Activated CD4-positive, alpha-beta T cell treated with anti-CD3 and anti-CD28 coated beads for 36 hours (primary cell): ENCODE measurements at places on chromosomes 7 and 10. TPM values are rescaled to one million over a fixed set of nuclear protein-coding genes. Genes with fewer than 3 reads are reported as not detected.

DNA sequence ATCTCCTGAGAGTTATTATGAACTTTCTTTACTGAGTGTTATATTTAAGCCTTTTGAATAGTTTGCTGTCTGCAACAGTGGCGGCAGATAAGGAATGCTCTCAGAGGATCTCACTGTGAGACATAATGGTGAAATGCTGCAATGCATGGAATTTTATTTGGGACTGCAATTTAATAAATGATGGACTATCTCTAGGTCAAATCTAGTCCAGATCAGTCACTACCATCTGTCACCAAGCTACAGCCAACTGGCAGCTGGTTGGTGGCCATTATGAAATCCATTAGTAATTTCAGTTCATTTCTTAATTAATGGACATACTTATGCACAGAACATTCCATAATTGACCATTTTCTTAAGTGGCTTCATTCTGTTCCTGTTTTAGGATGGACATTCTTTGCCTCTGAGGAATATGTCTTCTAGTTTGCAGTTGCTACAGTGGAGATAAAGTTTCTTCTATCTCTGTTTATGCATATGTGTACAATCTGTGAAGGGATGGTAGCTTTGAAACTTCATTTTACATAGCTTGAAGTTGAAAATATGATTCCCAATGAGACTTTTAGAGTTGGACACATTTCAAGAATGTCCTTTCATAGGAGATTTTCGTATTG lies 586.6 kb downstream of the SUGCT start:
- no peaks in the 10 kb centered on the region for H3K27me3 ChIP-seq
- H3K4me3 ChIP-seq: no peak overlapping the region
- DNase-seq: no peak
- H3K27ac ChIP-seq: no peak overlapping the region
- H3K36me3 ChIP-seq: no peaks in the 10 kb centered on the region

DNA sequence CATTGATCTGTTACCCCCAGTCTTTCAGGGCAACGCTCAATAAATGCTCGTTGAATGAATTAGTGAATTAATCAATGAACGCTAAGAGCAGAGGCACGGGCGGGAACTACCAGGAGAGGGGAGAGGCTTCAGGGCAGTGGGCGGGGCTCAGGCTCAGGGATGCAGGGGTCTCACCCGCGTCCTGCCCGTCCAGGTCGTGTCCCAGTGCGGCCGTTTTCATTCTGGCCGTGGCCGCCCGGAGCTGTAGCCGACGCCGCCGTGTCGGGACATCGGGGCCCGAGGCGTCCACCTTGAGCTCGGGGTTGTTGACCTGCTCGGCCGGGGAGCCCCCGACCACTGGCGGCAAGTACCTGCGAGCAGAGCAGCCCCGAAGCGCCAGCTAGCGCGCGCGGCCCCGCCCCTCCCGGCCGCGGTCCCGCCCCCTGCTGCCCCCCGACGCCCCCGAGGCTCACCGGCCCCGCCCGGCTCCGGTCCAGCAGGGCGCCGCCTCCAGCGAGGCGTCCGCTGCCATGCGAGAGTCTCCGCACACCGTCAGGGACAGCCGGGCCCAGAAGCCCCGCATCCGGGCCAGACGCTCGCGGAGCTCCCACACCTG lies 2.8 kb upstream of the GAL3ST4 start:
- no peaks in the 10 kb centered on the region for H3K36me3 ChIP-seq
- H3K4me3 ChIP-seq: peak overlapping the region; percentile 41
- no peaks in the 10 kb centered on the region for H3K27me3 ChIP-seq

DNA sequence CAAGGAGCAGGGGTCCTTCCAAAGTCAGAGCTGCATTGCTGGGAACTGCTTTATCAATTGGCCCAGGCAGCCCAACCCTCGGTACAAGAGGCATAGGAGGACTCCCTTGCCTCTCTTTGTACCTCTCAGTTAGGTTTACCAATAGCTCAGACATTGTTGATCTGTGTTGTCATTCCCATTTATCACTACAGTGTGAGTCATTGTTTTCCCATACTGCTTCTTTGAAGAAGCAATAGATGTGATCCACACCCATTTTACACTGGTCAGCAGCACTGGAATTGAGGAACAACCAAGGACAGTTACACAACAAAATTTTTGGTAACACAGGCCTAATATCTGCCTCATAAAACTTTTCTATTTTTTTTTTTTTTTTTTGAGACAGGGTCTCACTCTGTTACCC lies 307.2 kb downstream of the SNX13 start:
- H3K27me3 ChIP-seq: no peaks in the 10 kb centered on the region
- H3K4me3 ChIP-seq: no peak overlapping the region
- H3K36me3 ChIP-seq: no peaks in the 10 kb centered on the region
- no peak for DNase-seq

GRCh38 chr7:27944643-27945042 lies 204.7 kb downstream of the TAX1BP1 start:
- no peak for DNase-seq
- H3K4me1 ChIP-seq: peaks cover 2% of the 10 kb centered on the region
- H3K27ac ChIP-seq: no peak overlapping the region
- peaks cover 12% of the 10 kb centered on the region for H3K36me3 ChIP-seq

- no peak overlapping the region for H3K4me3 ChIP-seq
- peaks cover 4% of the 10 kb centered on the region for H3K27me3 ChIP-seq
- no peaks in the 10 kb centered on the region for H3K36me3 ChIP-seq
These were observed 51.4 kb downstream of the COL13A1 start for GRCh38 chr10:69853064-69853463.

- H3K4me1 ChIP-seq: no peaks in the 10 kb centered on the region
- no peak for DNase-seq
- H3K36me3 ChIP-seq: peaks cover 9% of the 10 kb centered on the region
- no peak overlapping the region for H3K27ac ChIP-seq
These were observed 153.4 kb downstream of the ATE1 start for GRCh38 chr10:121774404-121774803.

DNA sequence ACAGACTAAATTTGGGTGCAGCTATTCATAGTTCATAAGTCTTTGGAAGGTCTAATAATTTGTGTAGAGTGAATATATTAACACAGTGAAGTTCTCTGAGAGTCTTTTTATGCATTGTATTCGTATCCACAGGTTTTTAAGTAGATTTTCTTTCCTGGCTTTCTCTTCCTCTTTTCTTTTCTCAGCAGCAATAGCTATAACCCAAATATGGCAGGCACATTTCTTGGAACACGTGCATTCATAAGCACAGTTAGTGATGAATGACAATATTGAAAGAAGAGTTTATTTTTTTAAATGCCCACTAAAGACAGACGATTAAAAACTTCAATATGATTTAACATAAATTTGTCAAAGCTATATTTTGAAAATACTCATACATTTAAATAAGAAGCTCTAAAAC lies 220.5 kb upstream of the MBL2 start:
- H3K27me3 ChIP-seq: no peaks in the 10 kb centered on the region
- H3K4me3 ChIP-seq: no peak overlapping the region
- DNase-seq: no peak
- no peaks in the 10 kb centered on the region for H3K36me3 ChIP-seq
- no peak overlapping the region for H3K27ac ChIP-seq

GRCh38 chr10:125232841-125233240 lies 72.5 kb upstream of the CTBP2 start:
- H3K36me3 ChIP-seq: no peaks in the 10 kb centered on the region
- H3K4me3 ChIP-seq: no peak overlapping the region
- H3K27me3 ChIP-seq: peaks cover 12% of the 10 kb centered on the region
- DNase-seq: no peak

DNA sequence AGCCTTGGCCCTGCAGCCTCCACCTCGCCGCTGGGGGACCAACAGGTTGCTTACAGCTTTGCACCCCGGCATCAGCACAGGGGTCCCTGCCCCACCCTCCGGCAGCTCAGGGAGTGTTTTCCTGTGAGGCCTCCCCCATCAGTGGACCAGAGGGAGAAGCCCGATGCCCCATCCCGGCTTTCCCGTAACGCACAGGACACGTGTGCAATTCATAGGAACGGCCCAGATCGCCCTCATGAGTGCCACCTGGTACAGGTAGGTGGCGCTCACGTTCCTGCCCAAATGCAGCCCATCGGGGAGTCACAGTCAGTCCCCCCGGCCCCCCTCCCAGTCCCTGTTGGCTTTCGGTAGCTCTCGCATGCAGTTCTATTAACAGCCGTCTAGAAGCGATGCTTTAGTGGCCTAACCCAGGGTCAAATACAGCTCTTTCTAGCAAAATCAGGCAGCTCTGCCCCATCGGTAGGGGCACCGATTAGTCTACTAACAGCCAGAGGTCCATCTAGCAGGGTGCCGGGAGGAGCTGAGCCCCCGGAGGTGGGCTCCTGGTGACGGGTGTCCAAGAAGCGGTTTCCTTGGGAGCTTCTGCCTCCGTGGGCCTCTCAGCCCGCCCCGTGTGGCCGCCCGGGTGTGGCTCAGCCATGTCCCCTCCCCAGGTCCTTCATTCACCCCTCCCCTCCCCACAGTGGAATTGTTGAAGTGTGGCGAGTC lies 48.4 kb upstream of the GTF2IRD1 start:
- DNase-seq: peak; percentile 48

- no peak for DNase-seq
- no peaks in the 10 kb centered on the region for H3K4me1 ChIP-seq
- no peaks in the 10 kb centered on the region for H3K36me3 ChIP-seq
- H3K27me3 ChIP-seq: peaks cover 16% of the 10 kb centered on the region
- no peak overlapping the region for H3K4me3 ChIP-seq
- no peak overlapping the region for H3K27ac ChIP-seq
These were observed 62.8 kb downstream of the CFAP46 start for GRCh38 chr10:132879408-132880127.

- peak overlapping the region; percentile 78 for H3K27ac ChIP-seq
- peak overlapping the region; percentile 30 for H3K4me3 ChIP-seq
These were observed 955.6 kb downstream of the GATA3 start for GRCh38 chr10:9010093-9010492.

GRCh38 chr10:76310588-76311080 lies 879.2 kb downstream of the LRMDA start:
- H3K4me3 ChIP-seq: no peak overlapping the region
- H3K27me3 ChIP-seq: peaks cover 2% of the 10 kb centered on the region
- H3K4me1 ChIP-seq: no peaks in the 10 kb centered on the region
- H3K27ac ChIP-seq: no peak overlapping the region
- DNase-seq: no peak

- no peak for DNase-seq
- H3K4me1 ChIP-seq: no peaks in the 10 kb centered on the region
- no peaks in the 10 kb centered on the region for H3K36me3 ChIP-seq
These were observed 44.2 kb upstream of the C10orf71 start for GRCh38 chr10:49254556-49255318.

GRCh38 chr7:55898287-55898686 lies 11.0 kb downstream of the ZNF713 start:
- no peak overlapping the region for H3K4me3 ChIP-seq
- no peaks in the 10 kb centered on the region for H3K27me3 ChIP-seq
- no peaks in the 10 kb centered on the region for H3K4me1 ChIP-seq
- DNase-seq: no peak
- no peak overlapping the region for H3K27ac ChIP-seq
- peaks cover 3% of the 10 kb centered on the region for H3K36me3 ChIP-seq

DNA sequence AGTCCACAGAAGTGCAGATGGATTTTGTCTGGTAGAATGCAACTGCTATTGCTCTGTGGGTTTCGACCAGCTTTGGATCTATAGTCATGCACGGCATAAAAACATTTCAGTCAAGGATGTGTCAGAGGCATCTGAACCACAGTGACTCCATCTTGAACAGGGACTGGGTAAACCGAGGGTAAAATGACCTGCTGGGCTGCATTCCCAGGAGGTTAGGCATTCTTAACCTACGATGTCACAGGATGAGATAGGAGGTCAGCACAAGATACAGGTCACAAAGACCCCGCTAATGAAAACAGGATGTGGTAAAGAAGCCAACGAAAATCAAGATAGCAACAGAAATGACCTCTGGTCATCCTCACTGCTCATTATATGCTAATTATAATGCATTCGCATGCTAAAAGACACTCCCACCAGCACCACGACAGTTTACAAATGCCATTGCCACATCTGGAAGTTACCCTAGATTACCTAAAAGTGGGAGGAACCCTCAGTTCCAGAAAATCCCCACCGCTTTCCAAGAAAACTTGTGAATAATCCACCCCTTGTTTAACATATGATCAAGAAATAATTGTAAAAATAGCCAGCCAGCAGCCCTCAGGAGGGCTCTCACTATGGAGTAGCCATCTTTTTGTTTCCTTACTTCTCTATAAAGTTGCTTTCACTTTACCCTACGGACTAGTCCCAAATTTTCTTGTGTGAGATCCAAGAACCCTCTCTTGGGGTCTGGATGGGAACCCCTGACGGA lies 50.7 kb upstream of the CPXM2 start:
- H3K4me3 ChIP-seq: no peak overlapping the region
- H3K27me3 ChIP-seq: no peaks in the 10 kb centered on the region
- H3K27ac ChIP-seq: no peak overlapping the region
- no peaks in the 10 kb centered on the region for H3K4me1 ChIP-seq
- H3K36me3 ChIP-seq: no peaks in the 10 kb centered on the region

DNA sequence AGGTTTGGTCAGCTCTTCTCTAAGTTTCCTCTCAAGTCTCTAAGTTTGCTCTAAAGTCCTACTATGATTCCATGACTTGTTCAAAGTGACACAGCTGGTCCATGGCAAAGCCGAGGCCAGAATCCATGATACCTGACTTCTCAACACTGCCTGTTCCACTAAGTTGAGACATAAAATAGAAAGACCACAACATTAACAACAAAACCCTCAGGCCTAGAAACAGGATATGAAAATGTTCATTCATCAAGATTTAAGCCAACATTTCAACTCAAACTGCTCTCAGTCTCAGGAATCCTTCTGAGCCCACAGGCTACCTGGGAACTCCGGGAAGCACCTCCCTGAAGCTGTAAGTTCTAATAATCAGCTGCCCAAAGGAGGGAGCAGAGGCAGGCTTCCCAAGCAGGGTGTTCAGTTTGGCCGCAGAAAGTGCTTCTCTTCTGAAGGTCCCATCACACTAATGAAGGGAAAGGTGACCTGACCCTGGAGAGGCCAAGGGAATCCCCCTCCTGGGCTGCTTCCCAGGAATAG lies 62.9 kb downstream of the STK17A start:
- H3K4me3 ChIP-seq: no peak overlapping the region
- H3K27ac ChIP-seq: peak overlapping the region; percentile 79
- no peak for DNase-seq

GRCh38 chr7:7261863-7262262 lies 79.5 kb downstream of the C1GALT1 start:
- peaks cover 13% of the 10 kb centered on the region for H3K36me3 ChIP-seq
- H3K27me3 ChIP-seq: no peaks in the 10 kb centered on the region
- peaks cover 33% of the 10 kb centered on the region for H3K4me1 ChIP-seq
- DNase-seq: no peak
- H3K27ac ChIP-seq: no peak overlapping the region
- no peak overlapping the region for H3K4me3 ChIP-seq

DNA sequence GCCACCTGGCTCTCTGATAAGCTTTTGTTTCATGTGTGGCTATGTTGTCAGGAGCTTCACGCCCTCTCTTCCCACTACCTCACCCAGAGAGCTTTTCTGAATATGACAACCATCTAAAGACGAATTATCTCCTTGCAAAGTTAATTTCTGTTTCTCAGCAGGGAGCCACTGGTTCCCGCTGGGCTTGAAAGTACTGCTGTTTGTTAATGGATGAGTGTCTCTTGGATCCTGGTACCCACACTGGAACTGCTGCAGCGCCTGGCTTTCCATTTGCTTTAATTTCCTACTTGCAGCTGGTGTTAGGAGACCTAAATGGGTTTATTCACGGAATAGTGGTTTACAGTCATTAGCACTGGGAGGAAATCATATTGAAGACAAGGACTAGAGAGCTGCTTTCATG lies 267.9 kb upstream of the LRGUK start:
- no peak overlapping the region for H3K27ac ChIP-seq
- H3K4me3 ChIP-seq: no peak overlapping the region
- no peaks in the 10 kb centered on the region for H3K4me1 ChIP-seq
- no peak for DNase-seq
- H3K27me3 ChIP-seq: no peaks in the 10 kb centered on the region
- no peaks in the 10 kb centered on the region for H3K36me3 ChIP-seq

Gene CLDN4
- total RNA-seq: 0.12 TPM

Gene SFRP5
- not detected for total RNA-seq

Gene OIT3
- total RNA-seq: not detected

Gene TEX47
- not detected for total RNA-seq

Gene PDLIM1
- 0.34 TPM for total RNA-seq
